ENCODE measurements at places on chromosomes 11 and 22.

DNA sequence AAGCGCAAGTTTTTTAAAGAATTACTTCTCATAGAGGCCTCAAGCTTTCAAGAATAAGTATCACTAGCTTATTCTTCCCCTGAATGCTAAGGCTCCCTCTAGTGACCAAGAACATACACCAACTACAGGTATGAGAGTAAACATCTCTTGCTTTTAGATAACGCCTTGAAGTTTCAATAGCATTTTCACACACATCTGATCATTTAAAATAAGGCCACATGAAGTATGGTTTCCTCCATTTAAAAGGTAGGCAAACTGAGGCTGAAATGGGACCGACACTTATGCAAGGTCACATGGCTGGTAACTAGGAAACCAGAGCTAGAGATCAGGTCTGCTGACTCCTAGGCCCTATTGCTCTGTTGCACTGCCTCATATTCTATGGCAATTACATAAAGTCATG lies 66.5 kb downstream of the CCDC34 start:
- DNase-seq, result no peak

GRCh38 chr11:10667521-10667885 lies 26.1 kb downstream of the IRAG1 start:
- DNase-seq, result no peak

DNA sequence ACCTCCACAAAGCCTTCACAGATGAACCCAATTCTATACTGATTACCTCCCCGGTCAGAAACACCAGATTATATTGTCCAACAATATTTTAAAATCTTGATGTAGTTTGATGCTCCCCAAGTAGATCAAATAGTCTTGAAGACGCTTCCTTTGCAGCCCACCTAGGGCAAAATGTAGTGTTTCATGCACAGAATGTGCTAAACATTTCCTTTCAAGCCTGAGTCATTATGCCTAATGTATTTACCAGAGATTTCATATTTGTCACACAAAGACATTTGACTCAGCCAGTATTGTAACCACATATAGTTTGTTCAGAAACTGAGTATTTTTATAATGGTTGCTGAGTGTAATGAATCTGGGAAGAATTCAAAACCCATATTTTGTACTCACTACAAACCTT lies 1396.8 kb downstream of the LRRC4C start:
- DNase-seq, result no peak

GRCh38 chr22:46081831-46082210 lies 68.5 kb upstream of the PPARA start:
- no peak for DNase-seq

DNA sequence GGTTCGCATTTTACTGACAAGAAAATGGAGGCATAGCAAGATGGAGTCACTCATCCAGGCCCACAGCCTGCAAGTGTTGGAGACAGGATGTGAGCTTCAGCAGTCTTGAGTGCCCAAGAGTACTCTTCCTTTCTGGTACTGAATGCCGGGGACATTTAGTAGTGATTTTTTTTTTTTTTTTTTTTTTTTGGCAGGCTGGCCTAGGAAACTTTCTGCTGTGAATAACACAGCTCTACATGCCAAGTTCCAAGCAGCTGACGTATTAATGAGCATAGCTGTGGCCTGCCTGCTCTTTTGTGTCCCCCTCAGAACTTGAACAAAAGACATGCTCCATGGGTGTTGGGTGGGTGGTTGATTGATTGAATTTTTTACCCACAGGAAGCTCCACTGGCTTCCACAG lies 195.5 kb upstream of the CADM1 start:
- DNase-seq, result no peak

GRCh38 chr22:20384865-20385264 lies 9.1 kb upstream of the ZNF74 start:
- DNase-seq, result no peak

GRCh38 chr11:97966901-97967300 lies 1053.8 kb upstream of the CNTN5 start:
- no peak for DNase-seq

DNA sequence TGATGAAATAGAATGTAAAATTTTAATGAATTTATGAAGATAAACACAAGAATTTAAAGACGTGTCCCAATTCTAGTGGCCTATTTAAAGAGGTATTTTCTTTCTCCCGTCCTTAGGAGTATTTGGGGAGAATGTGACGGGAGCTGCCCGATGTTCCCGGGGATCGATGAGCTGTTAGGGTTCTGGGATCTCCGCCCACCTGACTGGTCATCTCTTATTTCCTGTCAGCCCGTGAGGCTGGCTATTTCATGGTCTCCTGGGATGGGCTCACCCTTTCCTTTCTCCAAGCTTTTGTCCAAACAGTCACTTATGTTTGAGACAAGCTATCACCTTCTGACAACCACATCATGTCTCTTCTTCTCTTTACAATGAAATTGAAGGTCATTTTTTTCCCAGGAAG lies 16.9 kb upstream of the CLMP start:
- no peak for DNase-seq

DNA sequence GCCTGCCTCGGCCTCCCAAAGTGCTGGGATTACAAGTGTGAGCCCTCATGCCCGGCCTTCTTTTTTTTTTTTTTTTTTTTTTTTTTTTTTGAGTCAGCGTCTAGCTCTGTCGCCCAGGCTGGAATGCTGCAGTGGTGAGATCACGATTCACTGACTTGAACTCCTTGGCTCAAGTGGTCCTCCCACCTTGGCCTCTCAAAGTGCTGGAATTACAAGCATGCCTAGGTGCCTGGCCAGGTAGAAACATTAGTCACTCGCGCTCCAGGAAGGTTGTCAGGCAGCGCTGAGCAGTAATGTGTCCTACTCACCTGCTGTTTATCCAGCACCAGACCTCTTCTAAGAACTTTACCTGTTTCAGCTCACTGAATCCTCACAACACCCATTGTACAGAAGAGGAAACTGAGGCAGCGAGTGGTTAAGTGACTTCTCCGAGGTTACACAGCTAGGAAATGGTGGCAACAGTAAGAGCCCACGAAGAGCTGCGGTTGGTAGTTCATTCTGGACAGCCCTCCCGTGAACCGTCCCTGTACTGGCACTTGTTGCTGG lies 496 bp upstream of the CST6 start:
- DNase-seq, result no peak

DNA sequence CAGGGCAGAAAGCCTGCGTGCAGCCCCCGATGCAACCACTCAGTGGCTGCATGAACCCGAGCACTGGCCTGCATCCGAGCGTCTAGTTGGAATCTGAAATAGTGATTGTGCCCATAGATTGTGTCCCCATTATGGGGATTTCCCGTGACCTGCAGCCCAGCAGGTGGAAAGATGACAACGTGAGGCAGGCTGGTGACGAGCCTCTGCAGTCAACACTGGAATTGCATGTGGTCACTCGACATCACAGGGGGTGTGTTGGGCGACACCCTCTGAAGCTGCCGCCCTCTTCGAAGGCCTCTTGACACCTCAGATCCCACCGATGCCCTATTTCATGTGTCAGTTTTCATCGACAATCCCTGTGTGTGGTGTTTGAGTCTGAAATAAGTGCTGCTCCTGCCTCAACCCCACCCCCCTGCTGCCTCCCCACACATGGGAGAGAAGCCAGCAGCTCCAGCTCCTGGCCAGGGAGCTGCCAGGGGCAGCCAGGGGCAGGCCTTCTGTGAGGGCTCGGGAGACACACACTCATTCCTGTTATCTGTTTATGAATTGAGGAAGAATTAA lies 172.0 kb upstream of the B3GAT1 start:
- DNase-seq, result no peak

- no peak for DNase-seq
Measured at GRCh38 chr11:81602508-81602907, 1131.2 kb downstream of the FAM181B start.

- no peak for DNase-seq
Measured at GRCh38 chr11:101083335-101083734, 46.3 kb downstream of the PGR start.

DNA sequence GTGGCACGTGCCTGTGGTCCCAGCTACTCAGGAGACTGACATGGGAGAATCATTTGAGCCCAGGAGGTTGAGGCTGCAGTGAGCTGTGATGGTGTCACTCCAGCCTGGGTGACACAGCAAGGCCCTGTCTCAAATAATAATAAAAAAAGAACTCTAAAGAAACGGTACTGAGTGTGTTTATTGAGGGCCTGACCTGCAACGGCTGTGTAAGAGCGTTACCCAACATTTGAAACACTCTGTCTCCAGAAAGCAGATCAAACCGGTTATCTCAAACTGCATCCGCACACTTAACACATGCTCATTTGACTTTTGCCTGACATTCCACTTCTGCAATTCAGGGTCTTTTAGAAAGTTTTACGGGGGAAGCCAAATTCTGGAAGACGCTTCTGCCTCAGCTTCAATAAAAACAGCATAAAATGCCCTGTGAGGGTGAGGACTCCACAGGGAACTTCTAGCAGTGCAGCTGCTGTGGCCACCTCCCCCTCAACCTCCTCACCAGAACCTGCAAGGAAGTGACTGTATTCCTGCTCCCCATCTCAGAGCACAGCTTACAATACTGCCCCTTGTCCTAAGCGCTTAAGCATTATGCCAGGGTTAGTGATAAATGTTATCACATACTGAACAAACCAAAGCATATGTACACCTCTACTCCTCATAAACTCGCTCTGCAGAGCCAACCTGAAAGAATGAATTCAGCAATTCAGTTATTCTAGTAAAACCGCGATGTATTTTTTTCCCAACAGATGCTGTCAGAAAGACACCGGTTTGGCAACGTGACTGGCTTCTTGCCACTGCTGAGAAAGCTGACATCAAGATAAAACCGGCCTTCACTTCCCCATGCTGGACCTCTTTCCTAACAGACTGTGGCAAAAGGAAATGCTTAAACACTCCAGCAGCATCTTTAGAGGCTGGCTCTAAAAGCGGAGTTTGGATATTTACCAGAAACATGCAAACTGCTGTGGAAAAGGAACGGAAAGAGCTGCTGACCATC lies 52.2 kb downstream of the PRDM10 start:
- DNase-seq, result no peak

- DNase-seq, result no peak
Measured at GRCh38 chr11:128465531-128465930, 121.8 kb downstream of the ETS1 start.

- DNase-seq, result no peak
Measured at GRCh38 chr22:26903030-26903856, 245.9 kb downstream of the MIAT start.

DNA sequence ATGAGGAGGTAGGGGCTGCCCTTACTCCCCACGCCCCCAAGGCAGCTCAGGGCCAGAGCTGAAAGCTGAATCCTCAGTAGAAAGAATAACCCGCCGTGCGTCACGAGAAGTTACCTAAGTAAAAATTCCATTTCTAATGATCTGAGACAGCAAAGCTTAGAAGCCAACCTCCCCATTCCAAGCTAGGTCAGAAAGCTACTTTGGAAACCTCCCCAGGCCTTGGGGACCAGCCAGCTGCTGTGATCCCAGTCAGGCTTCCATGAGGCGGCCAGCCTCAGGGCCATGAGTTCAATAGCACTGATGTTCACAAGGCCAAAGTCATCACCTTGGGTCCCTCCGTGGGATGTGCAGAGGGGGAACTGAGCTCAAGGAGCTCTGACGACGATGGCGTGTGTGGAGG lies 6.9 kb downstream of the SHISAL1 start:
- DNase-seq, result no peak

DNA sequence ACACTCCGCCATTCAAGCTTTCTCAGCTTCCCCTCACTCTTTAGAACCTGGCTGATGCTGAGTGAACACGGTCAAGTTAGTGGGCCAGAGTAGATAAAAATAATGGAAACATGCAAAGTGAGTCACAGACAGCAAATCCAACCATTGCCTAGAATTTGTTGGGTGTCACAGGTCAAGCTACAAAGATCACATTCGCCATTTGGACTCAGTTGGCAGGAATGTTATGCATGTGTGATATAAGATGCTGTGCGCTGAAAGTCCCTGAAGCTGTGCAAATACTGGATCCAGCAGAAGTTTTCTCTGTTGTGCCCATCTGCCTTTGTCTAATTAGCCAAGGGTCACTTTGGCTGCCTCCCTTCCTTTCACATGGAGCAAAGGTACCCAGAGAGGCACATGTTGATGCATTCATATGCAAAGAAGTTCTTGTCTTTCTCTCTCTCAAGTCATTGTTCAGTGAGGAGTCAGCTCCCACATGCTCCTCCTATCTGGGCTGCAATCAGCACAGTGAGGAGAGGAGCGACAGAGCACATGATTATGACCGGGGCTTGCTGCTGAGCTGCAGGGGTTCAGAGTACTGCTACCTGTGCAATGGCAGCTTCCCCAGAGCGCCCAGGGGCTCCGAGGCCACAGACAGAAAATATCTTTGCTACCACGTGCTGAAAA lies 39.7 kb downstream of the FLI1 start:
- peak; percentile 46 for DNase-seq

DNA sequence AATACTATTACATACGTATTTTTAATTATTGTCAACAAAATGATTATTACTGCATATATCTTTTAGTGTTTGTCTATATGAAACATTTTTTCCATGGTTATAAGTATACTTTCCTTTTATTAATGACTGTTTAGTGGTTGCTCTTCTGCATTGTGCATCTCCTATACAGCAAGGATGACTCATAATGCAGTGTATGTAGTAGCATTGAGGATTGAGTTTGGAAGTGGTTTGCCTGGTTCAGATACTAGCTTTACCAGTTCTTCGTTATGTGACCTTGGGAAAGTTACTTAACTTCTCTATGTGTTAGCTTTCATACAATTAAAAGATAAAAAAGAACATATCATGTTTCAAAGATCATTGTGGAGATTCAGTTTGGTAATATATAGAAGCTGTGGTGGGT lies 44.1 kb downstream of the CHORDC1 start:
- DNase-seq, result no peak

DNA sequence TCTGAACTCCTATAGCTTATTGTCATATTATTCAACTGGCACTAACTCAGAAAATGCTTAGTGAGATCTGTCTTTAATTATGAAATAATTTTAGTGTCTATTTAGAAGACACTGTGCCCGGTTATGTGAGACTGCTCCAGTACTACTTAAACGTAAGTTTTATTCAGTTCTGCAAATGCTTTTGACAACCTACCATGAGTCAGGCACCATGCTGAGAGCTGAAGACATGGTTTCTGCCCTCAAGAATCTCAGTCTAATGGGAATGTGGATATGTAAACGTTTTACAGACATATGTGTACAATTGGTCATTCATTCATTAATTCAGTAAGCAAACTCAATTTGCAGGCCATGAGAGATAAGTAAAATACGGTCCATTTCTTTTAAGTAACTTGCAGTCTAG lies 40.0 kb downstream of the DCUN1D5 start:
- no peak for DNase-seq

DNA sequence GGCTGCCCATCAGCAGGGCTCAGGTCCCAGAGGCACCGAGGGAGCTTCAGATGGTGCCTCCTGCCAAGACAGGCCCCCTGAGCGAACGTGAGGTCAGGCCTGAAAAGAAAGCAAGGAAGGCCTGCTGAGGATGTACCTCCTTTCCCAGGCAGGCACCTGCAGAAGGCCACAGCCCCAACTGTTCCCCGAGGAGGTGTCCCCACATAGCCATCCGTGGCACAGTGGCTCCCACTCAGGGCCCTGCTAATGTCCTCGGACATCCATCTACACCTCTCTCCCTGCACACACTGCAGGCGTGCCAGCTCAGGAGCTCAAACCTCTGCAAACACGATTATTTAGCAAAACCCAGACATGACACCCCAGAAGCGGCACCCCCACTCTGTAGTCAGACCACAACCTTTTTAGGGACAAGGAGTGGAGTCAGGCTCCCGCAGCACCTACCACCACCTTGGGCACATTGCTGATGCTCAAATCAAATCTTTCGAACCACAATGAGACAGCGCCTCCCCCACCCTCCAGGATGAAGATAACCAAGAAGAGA lies 36.9 kb downstream of the SHANK2 start:
- DNase-seq, result no peak

- peak; percentile 54 for DNase-seq
Measured at GRCh38 chr11:114208377-114208776, 87.8 kb upstream of the NNMT start.

Data from CD4-positive, alpha-beta T cell treated with Interleukin-4 for 4 hours (primary cell).